AG08395 (cell line): ENCODE measurements at places on chromosomes 6 and 20.

DNA sequence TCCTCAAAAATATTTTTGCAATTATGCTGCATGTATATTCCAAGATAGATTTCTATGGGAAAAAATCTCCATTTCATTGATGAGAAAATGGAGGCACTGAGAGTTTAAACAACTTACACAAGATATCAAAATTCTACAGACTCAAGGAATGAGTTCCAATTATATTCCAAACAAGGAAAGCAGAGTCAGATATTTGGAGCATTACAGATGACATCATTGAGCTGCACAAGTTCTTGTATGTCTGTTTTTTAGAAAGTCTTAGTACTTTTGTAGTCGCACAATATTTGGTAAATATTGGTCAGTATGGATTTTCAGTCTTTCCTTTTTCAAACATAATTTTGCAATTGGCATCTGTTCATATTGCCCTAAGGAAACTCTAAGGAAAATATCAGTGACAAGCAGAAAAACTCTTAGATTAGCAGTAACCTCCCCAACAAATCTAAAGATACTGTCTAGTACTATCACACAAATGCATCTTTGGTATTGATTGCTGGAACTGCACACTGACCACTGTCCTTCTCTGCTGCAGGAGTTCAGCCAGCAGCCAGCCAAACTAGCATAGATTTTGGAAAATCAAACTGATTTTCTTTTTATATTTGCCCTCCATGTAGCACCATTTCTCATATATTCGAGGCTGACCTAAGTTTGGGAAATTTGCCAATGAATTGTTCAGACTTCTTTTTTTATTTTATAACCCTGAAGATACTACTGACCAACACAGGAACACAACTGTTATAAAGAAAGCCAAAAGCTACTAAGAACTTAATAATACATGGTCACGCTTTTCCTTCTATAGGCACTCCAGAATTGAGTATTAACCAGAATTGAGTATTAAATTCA lies 51.7 kb upstream of the TBX18 start:
- no peak for DNase-seq

GRCh38 chr6:99604166-99605073 lies 2.2 kb upstream of the PRDM13 start:
- no peak for DNase-seq

- DNase-seq, result peak; percentile 19
Measured at GRCh38 chr6:159633196-159633595, 59.8 kb downstream of the SOD2 start.

DNA sequence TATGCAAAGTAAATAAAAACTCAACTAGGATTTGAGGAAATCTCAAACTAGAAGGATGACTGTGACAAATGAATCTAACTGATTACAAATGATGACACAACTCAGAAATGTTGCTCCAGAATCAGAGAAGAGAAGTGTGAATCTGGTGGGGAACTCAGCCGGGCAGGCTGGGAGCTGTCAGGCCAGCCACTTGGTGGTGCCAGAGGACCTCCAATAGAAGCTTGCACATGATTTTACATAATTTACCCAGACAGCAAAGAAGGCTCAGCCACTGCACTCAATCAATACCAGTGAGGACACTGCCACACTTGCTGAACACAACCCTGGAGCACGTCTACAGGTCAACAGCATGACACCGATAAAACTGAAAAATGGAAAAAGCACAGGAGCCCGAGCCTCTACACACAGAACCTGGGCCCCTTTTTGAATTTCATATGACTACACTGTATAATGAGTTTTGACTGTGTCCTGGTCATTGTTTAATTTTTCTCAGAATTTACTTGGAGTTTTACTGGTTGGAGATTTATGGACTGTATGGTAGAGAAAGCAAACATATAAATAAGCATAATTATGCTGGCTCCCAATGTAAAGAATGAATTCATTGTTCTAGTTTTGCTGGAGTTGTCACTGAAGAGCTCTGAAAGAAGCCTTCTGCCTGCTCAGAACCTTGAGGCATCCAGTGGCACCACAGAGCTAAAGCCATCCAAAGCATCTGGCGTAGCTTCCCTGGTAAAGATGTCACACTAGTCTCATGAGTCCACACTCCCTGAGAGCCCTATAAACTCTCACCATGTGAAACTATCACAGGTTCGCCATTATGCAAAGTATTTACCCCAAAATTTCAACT lies 296.5 kb downstream of the THBS2 start:
- DNase-seq, result peak; percentile 90

DNA sequence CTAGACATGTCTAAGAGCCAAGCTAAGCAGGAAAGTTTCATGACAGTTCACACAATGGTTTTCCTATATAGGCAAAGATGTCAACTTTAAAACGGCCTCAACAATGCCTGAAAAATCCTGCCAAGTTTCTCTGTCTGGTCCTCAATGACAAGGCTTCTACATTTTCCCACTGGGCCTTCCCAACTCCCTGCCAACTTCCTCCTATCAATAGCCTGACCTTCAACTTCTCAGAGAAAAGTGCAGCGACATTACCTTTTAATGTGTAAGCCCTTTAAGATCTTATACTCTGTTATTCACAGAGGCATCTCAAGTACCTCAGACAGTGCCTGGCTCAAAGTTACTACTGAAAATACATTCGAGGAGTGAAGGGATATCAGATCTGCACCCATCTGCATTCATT lies 56.2 kb upstream of the BTBD3 start:
- no peak for DNase-seq

GRCh38 chr6:168121303-168121665 lies 42.3 kb upstream of the FRMD1 start:
- no peak for DNase-seq

- DNase-seq, result no peak
Measured at GRCh38 chr6:109453156-109453555, 2.4 kb downstream of the MICAL1 start.

DNA sequence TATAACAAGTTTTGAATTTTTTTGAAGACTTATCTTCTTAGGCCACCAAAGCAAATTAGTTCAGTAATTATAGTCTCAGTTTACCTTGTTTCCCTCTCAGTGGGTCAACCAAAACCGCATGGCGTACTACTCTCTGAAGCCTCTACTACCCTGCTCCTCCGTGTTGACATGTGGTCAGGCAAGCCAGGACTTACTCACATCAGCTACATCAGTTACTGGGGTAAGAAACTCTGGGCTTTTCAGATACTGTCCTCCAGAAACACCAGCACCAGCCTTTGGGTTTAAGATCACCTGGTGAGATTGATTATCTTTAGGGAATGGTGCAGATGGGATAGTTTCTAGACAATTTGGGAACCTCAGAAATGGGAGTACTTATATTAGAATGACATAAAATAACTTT lies 55.1 kb downstream of the KCNQ5 start:
- DNase-seq, result no peak

GRCh38 chr6:44956396-44956795 lies 371.7 kb upstream of the RUNX2 start:
- DNase-seq, result no peak

- no peak for DNase-seq
Measured at GRCh38 chr6:165961233-165961632, 206.4 kb downstream of the TBXT start.
